ENCODE measurements at places on chromosomes 6 and 20.

DNA sequence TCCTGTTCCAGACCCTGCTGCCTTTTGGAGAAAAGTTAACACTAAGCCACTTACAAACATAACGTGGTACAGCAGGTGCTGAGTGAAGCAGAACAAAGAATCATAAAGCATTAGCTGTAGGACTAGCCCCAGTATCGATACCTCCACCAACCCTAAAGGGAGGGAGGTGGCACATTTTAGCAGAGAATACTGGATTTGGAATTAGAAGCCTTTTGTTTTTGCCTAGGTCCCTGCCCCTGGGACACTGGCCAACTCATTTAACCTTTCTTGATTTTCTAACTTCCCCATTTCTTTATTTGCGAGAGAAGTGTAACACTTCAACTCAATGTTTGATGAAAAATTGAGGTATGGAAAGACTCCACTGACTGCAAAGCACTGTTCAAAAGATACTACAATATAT, 93.5 kb downstream of the B3GAT2 start:
- DNase-seq: no peak

DNA sequence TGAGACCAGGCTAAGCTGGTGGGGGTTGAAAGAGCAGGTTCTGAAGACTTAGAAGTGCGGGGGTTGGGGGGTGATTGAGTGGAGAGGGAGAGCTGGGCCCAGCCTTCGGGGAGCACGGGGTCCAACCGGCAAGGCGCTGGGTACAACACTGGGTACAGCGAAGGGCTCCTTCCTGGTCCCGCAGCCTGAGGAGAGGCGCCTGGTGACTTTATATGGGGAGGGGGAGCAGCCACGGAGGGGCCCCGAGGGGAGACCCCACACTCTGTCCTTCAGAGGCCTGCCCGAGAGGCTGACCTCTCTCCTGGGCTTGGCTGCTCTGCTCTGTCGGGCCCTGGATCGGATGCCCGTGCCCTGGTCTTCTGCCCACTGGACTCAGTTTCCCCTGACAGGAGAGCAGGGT, 10.4 kb upstream of the NTSR1 start:
- DNase-seq: no peak

GRCh38 chr6:119274197-119274595, 75.4 kb downstream of the MAN1A1 start:
- DNase-seq: no peak

- DNase-seq: no peak
These were observed 35.7 kb downstream of the COL11A2 start for GRCh38 chr6:33156561-33156960.

- peak; percentile 92 for DNase-seq
These were observed at the start of gene IBTK for GRCh38 chr6:82247505-82248272. Gene IBTK, minus strand, starts transcription at chr6:82247744. Its CDS starts 7,258 bp downstream, at chr6:82240486.

GRCh38 chr6:130140084-130140483, 82.7 kb downstream of the SAMD3 start:
- no peak for DNase-seq

DNA sequence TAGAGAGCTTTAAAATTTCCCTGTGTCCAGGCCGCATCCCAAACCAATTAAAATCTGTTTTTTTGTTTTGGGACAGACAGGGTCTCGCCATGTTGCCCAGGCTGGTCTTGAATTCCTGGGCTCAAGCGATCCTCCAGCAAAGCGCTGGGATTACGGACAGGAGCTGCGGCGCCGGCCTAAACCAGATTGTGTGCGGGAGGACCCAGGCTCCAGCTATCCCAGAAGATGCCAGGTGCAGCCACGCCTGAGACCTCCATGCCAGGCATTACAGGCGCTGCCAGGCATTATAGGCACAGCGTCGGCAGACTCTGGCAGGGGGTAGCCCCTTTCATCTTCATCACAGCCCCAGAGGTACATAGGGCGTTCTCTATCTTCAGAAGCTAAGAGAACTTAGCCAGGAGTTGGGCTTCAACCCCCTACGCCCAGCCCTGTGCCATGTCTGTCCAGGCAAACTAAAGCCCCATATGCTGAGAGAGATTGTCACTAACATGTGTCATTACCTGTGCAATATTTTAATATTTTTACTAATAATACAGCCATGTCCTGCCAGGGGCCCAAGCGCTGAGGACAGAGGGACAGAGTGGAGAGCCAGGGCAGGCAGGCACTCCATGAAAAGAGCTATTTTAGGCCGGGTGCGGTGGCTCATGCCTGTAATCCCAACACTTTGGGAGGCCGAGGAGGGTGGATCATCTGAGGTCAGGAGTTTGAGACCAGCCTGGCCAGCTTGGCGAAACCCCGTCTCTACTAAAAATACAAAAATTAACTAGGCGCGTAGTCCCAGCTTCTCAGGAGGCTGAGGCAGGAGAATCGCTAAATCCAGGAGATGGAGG, 9.8 kb upstream of the GRM4 start:
- no peak for DNase-seq

- DNase-seq: no peak
These were observed 27.3 kb upstream of the SERINC3 start for GRCh38 chr20:44549123-44549522.

DNA sequence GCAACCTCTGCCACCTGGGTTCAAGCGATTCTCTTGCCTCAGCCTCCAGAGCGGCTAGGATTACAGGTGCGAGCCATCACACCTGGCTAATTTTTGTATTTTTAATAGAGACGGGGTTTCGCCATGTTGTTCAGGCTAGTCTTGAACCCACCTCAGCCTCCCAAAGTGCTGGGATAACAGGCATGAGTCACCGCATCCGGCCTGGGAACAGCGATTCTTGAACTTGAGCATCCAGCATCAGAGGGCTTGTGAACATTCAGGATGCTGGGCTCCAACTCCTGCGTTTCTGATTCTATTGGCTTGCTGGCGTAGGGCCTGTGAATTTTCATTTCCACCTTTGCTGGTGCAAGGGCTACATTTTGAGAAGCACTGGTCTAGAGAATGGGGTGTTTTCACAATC, 24.5 kb upstream of the PIM1 start:
- no peak for DNase-seq

- no peak for DNase-seq
These were observed 18.7 kb downstream of the SRXN1 start for GRCh38 chr20:634148-634925.

DNA sequence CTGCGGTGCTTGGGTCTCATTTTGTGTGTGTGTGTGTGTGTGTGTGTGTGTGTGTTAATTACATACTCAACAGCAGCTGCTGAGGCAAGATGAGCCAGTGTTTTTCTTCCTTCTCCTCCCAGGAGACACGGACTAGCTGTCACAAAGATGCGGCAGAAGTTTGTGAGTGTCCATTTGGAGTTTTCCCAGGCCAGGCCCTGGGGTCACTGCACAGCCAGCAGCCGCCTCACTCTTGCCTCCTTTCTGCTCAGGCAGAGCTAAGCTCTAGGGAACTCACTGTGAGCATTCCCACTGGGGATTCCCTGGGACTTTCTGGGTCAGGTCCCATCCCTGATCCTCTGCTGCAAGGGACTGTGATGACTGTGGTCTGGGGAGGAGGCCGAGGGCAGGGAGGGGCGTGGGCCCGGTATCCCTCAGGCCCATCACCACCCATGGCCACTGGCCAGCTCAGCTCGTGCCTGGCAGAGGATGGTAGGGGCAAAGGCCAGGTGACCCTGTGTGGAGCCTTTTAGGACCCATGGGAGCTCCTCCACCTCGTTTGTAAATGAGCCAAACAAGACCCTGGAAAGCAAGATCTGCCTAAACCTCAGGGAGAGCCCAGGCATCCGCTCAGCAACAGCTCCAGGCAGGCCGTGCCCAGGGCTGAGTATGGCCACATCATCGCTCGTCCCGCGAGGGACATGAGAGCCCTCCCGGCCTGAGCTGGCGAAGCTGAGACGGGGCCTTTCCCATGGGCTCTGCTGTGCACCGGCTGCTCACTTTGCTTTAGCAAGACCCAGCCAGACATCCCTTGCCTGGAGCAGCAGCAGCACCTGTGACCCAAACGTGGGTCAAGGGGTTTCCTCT, 102.0 kb downstream of the PSMB1 start:
- DNase-seq: no peak

DNA sequence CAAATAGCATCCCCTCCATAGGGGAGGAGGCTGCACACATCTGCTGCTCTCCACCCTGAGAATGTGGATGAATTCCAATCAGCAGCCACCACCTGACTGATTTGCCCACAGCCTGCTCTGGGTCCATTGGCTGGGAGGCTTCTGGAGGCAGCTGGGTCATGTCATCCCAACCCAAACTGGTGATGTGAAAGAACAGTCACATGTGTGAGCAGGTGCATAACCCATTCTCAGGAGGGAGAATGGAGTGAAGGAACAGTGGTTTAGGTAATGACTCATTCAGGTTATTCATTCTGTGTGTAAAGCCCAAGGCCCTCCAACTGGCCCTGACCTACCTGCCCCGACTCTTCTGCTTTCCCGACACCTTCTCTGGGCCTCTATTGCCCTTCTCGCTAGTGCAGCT, 90.9 kb upstream of the GCM1 start:
- DNase-seq: no peak

GRCh38 chr6:99611148-99611547, 4.5 kb downstream of the PRDM13 start:
- DNase-seq: no peak

GRCh38 chr6:130359736-130360135, 6.1 kb upstream of the TMEM200A start:
- no peak for DNase-seq

DNA sequence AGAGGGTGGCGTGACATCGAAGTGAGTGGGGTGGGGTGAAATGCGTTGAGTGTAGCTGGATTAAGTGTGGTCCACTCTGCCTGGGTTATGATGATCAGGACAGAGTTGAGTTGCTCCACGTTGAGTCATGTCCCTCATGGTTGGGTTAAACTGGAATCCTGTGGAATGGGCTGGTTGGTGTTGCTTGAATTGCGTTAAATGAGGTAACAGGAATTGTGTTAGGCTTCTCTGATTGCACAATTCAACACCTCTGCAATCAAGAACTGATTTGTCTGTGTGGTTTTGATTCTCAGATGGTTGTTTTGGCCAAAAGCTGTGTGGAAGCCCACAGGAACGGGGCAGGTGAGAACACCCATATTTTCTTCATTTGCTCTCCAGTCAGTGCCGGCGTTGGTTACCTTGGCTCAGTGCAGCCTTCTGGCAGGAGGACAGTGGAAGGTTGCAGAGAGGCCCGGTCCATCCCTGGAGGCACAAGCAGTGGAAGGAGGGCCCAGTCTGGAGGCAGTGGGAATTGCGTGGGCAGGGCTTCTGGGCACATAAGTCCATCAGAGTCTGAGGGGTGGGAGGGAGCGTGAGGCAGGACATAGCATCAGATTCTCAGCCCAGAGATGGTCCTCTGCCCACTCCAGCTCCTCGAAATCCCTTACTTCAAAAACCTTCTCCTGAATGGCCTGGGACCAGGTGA, 11.6 kb downstream of the NOTCH4 start:
- DNase-seq: no peak

- no peak for DNase-seq
These were observed 194.2 kb downstream of the KHDC1L start for GRCh38 chr6:73030791-73031782.

GRCh38 chr20:3658716-3659491, 4.3 kb downstream of the GFRA4 start:
- peak; percentile 26 for DNase-seq

- no peak for DNase-seq
These were observed 93.8 kb downstream of the SASH1 start for GRCh38 chr6:148436466-148436865.

GRCh38 chr6:4778086-4778485, 1.9 kb downstream of the CDYL start:
- no peak for DNase-seq

- DNase-seq: no peak
These were observed 464.3 kb upstream of the BTBD3 start for GRCh38 chr20:11453430-11453829.

DNA sequence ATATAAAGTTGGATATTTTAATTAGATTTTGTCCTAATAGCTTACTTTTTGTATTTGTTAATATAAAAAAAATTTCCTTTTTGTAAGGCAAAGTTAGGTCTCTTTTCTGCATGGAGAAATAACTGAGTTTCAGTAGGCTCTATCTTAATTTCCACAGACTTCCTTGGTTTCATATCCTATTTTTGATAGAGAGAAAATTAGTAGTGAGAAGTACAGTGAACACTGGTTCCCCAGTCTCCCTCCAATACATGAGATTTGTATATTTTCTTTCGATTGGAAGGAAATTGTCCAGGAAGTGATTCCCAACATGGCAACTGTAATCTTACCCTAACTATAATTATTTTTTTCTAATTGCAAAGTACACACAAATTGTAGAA, 26.4 kb downstream of the TRIM27 start:
- no peak for DNase-seq

DNA sequence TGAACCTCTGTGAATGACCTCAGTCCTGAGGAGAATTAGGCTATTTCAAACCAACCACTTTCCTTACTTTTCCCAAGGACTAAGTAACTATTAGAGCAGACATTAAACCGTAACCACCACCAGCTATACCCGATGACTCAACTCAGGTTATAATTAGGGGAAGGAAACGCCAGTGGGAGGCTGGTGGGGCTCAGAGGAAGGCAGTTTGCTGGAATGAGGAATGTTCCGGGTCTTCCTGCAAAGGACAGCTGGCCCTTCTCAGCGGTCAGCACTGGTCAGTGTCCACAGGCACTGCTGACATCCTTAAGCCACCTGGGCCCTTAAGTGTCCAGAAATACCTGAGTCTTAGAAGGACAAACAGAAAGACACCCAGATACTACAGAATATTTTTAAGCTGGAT, 515.2 kb downstream of the MAFB start:
- no peak for DNase-seq

GRCh38 chr6:146312608-146313007, 231.0 kb upstream of the RAB32 start:
- DNase-seq: no peak

GRCh38 chr20:33730946-33731692, 677 bp upstream of the ZNF341 start:
- DNase-seq: no peak

GRCh38 chr6:149137594-149137993, 179.9 kb upstream of the TAB2 start:
- DNase-seq: no peak

GRCh38 chr6:19551611-19552010, 285.6 kb upstream of the ID4 start:
- no peak for DNase-seq

DNA sequence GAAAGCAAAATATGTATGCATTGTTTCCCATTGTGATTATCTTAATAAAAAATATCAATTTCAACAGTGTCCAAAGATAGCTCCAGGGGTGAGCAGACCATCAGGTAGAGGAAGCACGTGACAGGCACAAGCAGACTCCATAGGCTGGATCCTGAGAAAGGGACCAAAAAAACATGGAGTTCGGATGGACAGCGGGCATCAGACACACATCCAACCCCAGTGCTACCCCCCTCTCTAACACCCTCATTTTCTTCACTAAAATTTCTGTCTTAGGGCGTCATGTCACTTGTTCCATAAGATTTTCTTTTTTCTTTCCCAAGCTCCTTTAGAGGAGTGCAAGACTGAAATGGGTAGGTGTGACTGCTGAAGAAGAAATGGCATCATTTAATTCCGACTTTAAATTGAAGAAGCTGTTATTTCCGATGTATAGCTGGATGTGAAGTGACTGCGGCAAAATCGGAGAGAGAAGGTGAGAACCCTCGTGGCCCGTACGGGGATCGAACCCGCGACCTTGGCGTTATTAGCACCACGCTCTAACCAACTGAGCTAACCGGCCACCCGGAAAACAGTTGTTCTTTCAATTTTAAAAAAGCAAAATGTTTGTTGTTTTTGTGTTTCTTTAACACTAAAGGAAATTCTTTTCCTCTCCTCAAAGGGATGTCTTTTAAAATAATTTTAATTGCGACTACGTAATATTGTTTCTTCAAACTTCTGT, 10.3 kb upstream of the PRSS16 start:
- DNase-seq: no peak

GRCh38 chr6:107491760-107492660, 2.1 kb downstream of the SOBP start:
- DNase-seq: no peak
